ENCODE measurements at places on chromosomes 4 and X.

GRCh38 chr4:120843849-120844527, 78.5 kb downstream of the PRDM5 start:
- DNase-seq, result no peak

- no peak for DNase-seq
Observed at GRCh38 chr4:16083241-16084191, at the start of gene PROM1. PROM1 (minus strand) TSS chr4:16084023; CDS start chr4:16075906, 8,117 bp downstream.

DNA sequence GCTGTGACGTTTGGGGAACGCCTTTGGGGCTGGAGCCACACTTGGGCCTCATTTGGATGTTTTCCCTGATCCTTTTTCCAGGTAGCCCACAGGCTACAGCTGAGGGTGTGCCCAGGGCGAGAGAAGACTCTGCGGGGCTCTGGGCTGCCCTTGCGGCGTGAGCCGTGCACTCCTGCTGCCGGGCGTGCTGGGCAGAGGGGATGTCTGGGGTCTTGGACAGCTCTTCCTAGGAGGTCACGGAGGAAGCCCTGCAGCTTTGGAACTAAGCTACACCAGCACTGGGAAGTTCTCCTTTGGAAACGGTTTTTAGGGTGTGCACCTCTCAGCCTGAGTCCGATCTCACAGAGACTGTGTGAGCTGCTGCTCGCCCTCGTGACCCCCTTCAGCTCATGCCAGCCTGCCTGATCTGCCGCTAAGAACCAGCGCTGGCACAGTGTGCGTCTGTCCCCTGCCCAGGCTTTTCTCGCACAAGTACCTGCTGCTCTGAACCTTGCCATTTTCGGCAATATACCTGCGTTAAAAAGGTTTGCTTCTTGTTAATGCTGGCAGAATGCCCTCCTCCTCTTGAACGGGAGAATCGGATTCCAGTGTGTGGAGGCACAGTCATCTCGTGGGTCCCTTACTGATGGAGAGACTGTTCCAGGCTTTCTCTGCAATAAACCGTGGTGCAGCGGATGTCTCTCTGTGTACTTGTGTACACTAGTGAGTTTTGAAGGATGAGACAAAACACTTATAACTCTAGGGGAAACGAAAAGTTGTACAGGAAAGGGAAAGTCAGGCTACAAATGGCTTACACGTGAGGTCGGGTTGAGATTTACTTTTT, 14.3 kb downstream of the MSANTD1 start:
- DNase-seq, result no peak

- DNase-seq, result no peak
Observed at GRCh38 chr4:25527034-25527433, 128.6 kb upstream of the SLC34A2 start.

DNA sequence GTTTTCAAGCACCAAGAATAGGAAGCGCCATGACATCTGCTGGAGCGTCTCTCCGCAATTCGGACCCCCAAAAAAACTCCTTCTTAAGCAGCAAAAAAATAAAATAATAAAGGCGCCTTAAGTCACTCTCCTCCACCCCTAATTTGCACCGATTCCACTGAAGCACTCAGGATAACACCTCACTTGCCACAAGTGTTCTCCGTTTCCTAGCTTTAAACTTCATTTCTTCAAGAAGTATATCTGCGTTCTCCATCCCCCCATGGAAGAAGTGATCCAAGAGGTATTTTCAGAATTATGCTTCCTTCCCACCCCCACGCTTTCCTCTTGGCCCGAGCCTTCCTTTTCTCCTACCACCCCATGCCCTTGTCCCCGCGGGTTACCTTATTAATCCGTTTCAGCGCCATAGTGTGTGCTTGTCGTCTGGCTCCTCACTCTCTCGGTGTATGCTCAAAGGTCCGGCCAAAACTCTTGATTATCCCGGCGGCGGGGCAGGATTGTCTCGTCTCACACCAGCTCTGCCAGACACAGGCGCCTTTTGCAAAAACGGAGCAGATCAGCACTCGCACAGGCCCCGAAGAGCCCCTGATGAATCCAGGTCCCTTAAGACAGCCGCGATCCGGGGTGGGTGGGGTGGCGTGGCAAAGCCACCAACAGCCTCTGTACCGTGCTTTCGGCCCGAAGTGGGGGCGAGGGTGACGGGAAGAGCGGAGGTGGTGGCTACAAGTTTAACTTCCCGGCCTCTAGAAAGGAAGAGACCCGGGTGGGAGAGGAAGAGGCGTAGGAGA, 1.1 kb downstream of the UBE2D3 start:
- DNase-seq, result no peak

GRCh38 chr4:144644368-144645101, 1.4 kb upstream of the HHIP start:
- DNase-seq, result no peak

GRCh38 chrX:50198348-50198747, 2.5 kb downstream of the AKAP4 start:
- DNase-seq, result no peak

GRCh38 chrX:47840111-47840510, 3.4 kb downstream of the ZNF81 start:
- no peak for DNase-seq

DNA sequence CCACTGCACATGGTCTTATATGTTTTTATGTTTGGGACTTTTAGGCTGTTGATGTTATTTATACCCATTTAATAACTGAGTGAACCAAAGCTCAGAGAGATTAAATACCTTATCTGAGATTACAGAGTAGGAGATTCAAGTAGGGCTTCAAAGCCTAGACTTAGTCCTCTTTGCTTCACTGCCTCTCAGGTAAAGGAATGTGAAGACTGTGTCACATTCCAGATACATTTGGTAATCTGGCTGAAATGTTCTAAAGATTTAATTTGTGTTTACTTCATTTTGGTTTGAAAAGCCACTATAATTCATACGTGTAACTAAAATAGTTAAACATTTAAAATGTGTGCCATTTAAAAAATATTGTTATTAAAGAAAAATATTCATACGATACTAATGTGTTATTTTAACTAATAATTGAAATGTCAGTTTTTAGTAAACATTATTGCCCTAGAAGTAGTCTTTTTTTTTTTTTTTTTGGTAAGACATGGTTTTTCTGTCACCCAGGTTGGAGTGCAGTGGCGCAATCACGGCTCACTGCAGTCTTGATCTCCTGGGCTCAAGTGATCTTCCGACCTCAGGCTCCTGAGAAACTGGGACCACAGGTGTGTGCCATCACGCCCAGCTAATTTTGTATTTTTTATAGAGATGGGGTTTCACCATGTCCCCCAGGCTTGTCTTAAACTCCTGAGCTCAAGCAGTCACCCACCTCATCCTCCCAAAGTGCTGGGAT, 54.3 kb downstream of the WWC2 start:
- DNase-seq, result no peak

- no peak for DNase-seq
Observed at GRCh38 chr4:109216085-109216696, 86.3 kb downstream of the COL25A1 start.

DNA sequence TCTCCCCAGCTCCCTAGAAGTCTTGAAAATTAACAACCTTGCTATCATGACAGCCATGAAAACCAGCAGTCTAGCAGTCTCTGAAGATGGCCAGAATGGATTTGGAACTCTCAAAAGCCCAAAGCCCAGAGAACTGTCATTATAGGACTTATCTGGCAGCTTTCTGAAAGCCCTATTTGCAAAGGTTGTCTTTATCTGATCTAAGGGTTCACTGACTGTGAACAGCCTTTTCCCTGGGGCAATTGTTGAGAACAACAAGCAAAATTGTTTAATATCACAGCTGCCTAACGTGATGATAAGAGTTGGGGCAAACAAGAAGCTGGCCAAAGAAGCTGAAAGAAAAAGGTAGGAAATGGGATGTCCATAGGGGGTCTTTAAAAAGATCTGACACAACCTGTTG, 20.9 kb upstream of the KLHL8 start:
- no peak for DNase-seq

GRCh38 chrX:9587642-9588041, 122.8 kb downstream of the TBL1X start:
- no peak for DNase-seq

GRCh38 chr4:136873555-136873954, 658.7 kb downstream of the PCDH18 start:
- no peak for DNase-seq

DNA sequence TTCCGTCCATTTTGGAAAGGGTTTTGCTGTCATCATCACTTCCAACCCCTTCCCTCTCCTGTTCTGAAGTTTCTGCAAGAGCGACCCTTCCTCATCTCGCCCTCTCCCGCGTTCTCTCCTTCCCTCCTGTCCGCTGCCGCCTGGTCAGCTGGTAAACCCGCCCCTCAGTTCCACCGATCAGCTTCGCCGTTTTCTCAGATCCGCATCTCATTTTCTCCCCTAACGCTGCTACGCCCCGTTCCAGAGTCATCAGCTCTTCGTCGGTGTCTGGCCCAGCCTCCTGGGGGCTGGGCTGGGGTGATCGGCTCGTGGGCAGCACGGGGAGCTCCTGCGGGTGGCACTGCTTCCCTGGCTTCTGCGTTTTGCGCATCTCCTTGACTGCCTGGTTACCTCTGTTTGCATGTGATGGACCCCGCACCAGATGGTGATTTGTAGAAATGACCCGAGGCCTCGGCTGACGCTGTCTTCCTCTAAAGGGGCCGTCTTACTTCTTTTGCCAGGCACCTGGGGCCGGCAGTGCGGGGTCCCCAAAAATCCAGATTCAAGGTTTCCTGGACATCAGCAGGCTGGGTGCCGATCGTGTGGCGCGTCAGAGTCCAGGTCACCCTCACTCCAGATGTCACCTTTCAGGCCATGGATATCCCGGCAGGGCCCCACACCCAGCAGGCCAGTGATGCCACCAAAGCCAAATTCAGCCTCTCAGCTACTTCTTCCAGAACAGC, 13.4 kb downstream of the CTBP1 start:
- no peak for DNase-seq

- no peak for DNase-seq
Observed at GRCh38 chr4:92241094-92241493, 62.7 kb upstream of the GRID2 start.

GRCh38 chr4:61427099-61427817, 227.1 kb downstream of the ADGRL3 start:
- no peak for DNase-seq

- no peak for DNase-seq
Observed at GRCh38 chr4:93342738-93343137, 485.8 kb upstream of the ATOH1 start.

- DNase-seq, result no peak
Observed at GRCh38 chr4:87005369-87005689, 70.5 kb downstream of the AFF1 start.

GRCh38 chrX:46561824-46562657, 11.5 kb upstream of the CHST7 start:
- no peak for DNase-seq
